ENCODE measurements at places on chromosomes 6 and 20.

DNA sequence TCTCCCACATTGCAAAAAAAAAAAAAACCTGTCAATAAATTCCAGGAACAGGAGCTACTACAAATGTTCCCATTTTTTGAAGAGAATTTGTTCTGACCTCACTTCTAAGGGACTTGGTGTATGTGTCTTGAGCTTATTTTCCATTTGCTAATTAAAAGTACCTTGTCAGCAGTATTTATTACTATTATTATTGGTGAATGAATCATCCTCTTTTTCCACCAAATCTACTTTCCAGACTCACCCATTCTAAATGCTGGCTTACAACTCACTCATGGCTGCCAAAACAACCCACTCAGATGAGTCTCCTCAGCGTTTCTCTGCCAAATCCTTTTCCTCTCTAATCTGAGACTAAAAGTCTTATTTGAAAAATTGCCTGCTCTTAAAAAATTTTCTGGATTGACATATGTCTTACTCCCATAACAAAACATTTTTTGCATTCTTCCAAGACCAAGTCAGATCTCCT, 33.2 kb upstream of the TASP1 start:
- DNase-seq: no peak

DNA sequence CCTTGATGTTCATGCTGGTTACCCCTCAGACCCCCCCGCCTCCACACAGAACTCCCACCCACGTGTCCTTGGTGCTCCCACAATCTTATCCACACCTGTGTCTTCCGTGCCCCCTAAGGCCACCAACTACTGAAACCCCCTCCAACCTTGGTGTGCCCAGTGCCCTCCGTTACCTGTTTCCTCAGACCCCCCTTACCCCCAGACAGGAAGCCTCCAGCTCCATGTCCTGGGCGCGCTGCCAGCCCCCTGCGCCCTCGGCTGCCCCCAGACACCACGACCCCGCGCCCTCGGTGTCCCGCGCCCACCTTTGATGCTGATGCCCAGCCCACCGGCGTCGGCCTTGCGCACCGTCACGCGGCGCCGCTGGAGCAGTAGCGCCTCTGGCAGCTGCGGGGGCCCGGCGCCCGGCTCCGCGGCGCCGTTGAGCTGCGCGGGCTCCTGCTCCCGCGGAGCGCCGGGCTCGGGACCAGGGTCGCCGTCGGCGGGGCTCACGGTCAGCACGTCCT, 504 bp downstream of the SNTA1 start:
- no peak for DNase-seq

DNA sequence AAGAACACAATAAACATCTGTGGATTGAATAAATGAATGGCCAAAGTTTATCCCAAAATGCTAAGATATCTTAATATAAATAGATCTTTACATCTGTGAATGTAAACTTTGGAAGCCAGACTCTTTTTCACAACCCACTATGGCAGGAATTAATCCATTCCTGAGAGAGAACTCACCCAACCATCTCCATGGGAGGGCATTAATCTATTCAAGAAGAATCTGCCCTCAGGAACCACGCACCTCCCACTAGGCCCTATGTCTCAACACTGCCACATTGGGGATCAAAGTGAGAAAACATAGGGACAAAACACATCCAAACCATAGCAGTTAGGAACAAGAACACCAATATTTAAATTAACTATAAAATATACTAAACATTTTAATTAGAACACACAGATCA, 3.4 kb downstream of the UBE3D start:
- DNase-seq: no peak

- no peak for DNase-seq
Observed at GRCh38 chr6:31083742-31084354, 28.5 kb downstream of the C6orf15 start.

- no peak for DNase-seq
Observed at GRCh38 chr20:51382111-51382985, 160.2 kb downstream of the NFATC2 start.

- DNase-seq: no peak
Observed at GRCh38 chr6:141483598-141484061, 649.1 kb upstream of the GJE1 start.

GRCh38 chr6:17138033-17138432, 36.2 kb downstream of the STMND1 start:
- DNase-seq: no peak

DNA sequence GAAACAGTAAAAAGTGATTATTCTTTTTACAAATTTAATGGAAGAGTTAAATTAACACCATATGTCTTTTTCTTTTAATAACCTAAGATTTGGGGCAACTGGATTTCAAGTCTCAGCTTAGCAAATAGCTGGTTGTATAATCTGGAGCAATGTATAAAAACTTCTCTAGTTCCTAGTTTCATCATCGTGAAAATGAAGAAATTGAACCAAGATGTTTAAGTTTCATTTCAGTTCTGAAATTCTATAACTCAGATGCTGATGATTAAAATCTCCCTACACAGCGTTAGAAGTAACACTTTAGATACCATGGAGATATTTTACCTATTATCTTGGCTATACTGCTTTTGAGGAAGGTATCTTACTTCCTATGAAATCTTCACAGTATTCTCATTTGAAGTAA, 252.0 kb downstream of the KIF16B start:
- no peak for DNase-seq

GRCh38 chr20:47727170-47727880, 58.0 kb downstream of the SULF2 start:
- DNase-seq: no peak

DNA sequence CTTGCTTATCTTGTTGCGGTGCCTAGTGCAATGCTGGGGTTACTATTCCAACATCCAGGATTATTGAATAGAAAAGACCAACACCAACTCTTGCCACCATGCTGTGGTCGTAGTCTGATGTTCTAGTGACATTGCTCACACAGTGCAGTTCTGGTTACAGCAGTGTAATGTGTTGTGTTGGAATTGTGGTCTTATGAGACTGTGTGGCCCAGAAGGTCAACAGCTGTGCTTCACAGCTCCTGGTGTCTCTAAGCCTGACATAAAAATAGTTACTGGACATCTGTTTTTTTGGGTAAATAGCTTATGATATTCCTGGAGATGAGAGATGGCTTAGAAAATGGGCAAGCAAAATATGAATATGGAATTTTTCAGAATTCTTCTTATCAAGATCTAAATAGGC, 57.6 kb downstream of the SLC22A2 start:
- no peak for DNase-seq

DNA sequence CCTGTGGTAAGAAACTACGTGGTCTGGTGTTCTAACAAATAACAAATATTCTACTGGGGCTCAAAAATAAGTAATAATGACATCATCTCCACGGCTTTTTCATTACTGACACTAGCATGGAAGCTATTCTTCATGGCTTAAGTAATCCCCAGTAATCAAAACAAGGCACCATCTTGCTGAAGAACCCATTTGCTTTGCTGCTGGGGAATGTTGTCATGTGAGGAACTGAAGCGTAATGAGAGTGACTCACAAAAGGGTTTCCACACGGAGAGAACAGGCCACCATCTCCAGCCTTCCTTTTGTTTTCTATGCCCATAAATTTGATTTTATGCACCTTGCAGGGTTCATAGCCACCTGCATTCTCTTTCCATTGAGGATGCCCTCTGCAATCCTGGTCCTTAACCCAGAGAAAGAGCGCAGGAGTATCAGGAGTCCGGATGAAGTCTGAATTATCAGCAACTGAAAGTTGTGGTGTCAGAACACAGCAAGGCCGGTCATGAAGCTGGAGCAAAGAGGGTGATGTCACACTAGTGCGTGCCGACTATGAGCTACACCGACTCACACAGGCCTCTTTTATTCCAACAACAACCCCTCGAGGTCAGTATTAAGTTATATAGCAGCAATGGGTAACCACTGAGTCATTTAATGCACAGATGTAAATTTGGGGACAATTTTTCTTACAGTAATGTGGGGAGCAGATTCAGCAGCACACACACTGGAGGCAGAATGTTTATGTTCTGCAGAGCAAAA, 173.7 kb upstream of the SSTR4 start:
- DNase-seq: no peak

DNA sequence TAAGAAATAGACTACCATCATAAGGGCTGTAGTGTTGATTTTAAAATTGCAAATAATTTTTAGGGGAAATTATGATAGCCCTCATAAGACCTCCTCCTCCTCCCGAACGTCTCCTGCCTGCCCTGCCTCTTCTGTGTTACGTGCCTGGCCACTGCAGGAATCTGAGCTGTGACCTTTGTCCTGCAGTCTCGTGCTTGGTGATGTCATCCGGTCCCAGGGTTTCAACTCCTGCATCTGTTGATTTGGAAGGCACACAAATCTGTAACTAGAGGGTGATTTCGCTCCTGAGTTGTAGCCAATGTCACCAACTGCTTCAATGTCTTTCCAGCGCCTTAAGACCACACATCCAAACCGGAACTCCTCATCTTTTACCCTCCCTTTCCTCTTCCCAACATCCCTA, 163.2 kb downstream of the AIG1 start:
- DNase-seq: no peak

DNA sequence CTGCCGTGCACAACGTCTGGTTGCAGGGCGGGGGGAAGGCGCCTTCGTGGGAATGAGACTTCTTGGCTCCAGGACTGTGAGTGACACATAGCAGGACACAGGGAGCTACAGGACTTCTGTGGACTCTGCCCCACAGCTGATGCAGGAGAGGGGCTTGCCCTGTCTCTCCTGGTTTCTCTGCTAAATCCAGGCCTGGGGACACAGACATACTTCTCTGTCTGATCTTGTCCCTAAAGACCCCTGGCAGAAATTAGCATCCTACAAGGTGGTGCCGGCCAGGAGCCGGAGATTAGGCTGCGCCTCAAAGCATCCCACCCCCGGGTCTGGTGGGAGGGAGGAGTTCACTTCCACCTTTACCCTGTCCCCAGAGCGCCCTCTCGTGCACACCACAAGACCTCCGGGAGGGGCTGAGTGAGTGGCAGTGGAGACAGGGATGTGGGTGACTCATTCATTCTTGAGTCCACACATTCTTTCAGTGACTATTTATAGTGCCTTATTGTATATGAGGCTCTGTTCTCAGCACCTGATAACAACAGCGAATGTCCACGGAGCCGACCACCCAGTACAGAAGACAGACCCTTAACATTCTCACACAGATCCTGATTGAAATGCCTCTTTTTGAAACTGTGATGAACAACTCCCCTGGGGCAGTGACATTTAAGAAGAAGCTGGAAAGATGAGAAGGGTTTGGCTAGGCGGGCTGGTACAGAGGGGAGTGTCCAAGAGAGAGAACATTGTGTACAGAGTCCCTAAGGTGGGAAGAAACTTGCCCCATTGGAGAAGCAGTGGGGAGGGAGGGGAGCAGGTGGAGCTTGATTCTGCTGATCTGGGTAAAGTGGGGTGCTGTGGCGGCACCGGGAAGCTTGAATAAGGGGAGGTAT, 39.0 kb downstream of the GMPR start:
- DNase-seq: no peak

DNA sequence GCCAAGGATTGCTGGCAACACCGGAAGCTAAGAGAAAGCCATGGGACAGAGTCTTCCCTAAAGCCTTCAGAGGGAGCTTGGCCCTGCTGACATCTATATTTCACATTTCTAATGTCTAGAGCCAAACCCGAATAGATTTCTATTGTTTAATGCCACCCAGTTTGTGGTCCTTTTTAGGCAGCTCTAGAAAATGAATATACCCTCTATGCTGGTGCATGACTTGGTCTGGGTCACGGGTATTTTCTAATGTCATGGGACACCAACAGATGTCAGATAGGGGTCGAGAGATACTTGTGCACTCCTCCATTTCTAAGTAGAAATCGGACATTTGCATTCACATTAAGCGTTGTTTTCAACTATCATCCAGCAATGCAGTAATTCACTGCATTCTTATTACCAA, 37.0 kb upstream of the SOX4 start:
- DNase-seq: no peak

DNA sequence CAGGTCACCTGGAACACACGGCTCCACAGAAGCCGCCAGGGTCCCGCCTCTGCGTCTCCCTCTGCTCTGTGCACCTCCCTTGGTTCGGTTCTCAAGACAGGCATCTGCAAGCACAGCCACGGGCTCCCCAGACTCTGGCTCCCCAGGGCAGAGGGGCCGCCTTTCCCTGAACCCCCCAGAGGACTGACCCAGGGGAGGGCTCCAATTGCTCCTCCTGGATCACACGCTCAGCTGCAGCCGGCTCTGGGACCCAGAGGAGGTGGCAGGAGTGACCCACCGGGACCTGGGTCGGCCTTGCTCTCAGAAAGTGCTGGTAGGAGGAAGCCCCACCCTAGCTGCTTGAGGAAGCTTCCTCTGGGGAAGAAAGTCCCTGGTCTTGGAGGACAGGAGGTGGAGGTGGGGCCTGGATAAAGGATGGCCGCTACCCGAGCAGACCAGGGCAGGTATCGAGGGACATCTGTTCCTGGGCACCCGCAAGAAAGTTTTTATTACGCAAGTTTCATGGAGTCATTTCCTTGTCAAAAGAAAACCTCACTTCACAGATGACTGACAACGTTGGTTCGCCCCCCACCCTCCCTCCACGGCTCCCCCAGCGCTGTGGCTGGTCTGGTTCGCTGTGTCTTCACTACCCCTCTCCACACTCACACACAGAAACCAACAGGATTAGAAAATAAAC, 103.9 kb upstream of the AFDN start:
- DNase-seq: no peak

- DNase-seq: no peak
Observed at GRCh38 chr6:112800916-112801315, 453.8 kb downstream of the RFPL4B start.

DNA sequence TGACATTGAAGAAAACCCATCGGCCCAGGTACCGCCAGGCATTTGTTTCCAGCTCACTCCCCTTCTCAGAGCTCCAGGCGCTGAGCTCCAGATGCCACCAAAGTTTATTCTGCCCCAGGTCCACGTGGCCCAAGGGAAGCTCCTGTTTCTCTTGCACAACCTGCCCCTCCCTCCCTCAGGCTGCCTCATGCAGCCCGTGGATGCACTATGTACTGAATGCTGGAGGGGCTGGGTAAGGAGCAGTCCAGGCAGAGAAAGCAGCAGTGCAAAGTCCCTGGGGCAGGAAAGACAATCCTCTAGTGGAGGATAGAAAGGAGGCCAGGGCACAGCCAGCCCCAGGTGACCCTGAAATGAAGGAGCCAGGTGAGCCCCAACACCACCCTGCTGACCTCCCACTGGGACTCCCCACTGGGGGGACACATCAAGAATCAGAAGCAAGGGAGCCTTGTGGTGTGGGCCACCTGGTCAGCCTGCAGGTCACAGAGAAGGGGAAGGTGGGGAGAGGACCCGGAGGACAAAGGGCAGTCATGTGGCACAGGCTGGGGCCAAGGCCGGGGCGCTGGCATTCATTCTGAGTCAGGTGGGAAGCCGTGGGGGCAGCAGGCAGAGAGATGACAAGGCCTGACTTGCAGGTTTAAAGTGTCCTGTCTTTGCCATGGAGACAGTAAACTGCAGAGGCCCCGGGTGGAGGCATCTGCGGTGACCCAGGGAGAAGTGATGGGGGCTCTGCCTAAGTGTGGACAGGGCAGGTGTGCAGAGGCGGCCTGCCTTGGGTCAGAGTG, 230.1 kb downstream of the PREX1 start:
- no peak for DNase-seq

DNA sequence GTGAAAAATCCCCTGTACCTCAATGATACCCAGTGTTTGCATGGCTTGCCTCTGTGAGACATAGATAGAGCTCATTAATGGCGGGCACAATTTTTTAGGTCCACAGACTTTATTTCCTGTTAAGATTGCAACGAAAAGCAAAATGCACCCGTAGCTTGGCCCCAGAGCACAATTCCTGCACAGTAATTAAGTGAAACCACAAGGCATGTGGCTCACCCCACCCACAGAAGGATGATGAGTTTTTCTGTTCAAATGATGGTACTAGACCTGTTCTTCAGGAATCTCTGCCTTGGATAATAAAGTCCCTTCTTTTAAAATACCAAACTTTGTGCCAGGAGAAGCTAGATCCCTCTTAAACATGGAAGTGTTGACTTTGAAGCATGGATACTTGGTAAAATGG, 738.1 kb downstream of the QKI start:
- no peak for DNase-seq
